Fibroblast of the aortic adventitia (primary cell): ENCODE measurements at places on chromosomes 3 and 15. TPM values are rescaled to one million over a fixed set of nuclear protein-coding genes. Genes with fewer than 3 reads are reported as not detected.

Gene CLDND1
- total RNA-seq, result 65.2 and 88.0 TPM in 2 replicates

Gene ADAMTS7
- 7.5 and 11.2 TPM in 2 replicates for total RNA-seq

Gene HLTF
- total RNA-seq, result 59.4 and 61.4 TPM in 2 replicates

Gene HTR3E
- total RNA-seq, result not detected in 2 replicates

Gene NPHP3
- 33.2 and 48.9 TPM in 2 replicates for total RNA-seq

Gene BNC1
- 0.27 and 3.8 TPM in 2 replicates for total RNA-seq

DNA sequence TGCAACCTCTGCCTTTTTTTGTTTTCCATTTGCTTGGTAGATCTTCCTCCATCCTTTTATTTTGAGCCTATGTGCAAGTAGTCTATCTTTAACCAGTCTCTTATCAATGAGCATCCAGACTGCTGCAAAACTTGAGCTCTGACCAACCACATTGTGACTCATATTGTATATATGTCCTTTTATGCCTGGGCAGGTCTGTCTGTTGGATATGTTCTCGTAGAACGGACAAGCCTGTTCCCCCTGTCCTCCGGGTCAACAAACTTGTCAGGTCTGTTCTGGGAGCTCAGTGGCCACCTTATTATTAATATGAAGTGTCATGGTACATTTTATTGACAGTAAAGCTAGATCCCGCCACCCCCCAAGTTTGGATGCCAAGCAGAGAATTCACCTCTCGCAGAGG, 252.9 kb upstream of the ST8SIA2 start:
- DNase-seq, result no peak

- peak; percentile 58 for DNase-seq
These were observed 203.6 kb downstream of the AKAP13 start for GRCh38 chr15:85583923-85584390.

- DNase-seq, result peak; percentile 26
These were observed 500.9 kb upstream of the MDFIC2 start for GRCh38 chr3:70813311-70813710.

DNA sequence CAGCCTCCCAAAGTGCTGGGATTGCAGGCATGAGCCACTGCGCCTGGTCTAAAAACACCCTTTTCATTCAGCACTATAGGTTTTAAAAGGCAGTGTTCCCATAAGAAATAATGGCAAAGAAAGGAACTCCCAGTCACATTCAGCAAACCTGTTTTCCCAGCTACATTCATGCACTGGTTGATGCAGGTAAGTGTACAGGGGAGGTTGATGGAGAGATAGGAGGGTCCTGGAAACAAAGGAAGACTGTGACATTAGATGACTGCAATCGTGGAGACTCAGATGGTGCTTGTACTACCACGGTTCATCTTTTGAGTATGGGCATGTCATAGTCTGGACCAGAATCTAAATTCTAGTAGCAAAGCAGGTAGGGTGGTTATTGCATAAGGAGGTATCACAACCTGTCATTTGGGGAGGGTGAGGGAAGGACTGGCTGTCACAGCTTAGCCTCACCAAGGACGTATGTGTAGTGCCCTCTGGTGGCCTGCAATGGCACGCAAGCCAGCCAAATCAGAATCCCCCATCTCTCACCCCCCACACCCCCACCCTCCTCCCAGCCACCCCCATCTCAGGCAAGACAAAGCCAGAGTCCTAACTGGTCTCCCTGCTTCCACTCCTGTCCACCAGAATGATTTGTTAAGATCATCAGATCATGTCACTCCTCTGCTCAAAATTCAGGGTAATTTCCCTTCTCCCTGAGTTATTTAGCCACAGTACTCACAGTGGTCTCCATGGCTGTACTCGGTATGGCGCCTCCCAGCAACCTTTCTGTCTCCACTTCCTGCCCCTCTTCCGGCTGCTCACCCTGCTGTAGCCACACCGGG, 28.8 kb upstream of the UBL7 start:
- DNase-seq, result peak; percentile 51

DNA sequence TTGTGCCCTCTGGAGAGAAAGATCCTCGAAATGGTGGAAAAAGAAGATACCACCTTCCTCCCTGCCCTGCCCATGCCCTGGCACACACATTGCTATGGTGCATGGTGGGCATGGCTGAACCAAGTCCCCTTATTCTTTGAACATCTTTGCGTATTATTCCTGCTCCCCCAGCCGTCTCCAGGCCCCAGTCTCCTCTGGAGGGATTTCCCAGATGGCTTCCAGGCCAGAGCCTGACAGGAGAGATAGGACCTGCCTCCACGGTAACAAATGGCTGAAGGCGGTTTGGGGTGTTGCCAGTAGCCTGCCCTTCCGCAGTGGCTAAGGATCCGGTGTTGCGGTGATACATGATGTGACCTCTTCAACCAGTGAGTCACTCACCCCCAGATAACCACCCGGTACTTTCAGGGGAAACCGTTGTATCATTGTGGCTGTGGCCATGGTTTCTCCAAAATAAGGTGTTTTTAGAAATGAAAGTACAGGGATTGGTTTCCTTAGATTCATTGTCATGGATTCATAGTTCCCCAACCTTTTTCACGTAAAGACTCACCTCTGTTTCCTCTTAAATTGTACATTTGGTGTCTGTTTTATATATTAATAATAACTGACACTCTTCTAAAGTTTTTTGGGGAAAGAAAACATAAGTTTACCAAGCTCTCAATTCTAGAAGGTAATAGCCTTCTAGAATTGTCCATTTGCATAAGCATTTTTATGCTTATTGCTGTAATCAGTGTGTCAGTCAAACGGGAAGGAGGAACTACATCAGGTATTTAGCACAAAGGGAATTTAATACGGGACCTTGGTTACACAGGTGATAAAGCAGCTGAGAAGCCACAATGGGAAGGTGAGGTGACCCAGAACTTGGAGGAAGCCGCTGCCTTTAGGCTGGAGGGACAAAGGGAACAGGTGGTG, 25.9 kb downstream of the SMAD3 start:
- DNase-seq, result peak; percentile 96

DNA sequence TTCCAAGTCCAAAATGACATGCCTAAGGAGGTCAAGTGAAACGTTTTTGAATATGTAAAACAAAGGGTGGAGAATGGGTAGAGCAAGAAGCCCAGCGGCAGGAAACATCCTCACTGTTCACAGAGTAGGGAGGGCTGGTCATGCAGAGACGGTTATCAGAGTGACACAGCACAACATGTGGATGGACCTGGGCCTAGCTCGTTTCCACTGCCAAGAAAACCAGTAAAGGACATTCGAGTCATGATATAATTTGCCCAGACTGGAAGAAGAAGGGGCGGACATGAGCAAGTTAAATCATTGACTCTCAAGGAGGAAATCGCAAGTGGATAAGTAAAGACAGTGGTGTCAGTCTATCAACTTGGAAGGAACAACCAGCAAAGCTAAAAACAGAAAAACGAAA, 89.3 kb downstream of the LRIG1 start:
- DNase-seq, result peak; percentile 53

GRCh38 chr3:126057936-126058335, 26.0 kb downstream of the SLC41A3 start:
- no peak for DNase-seq
